ENCODE measurements at places on chromosomes 4 and X.

GRCh38 chrX:80513625-80514024, 93.4 kb downstream of the TENT5D start:
- DNase-seq: no peak

- no peak for DNase-seq
Measured at GRCh38 chrX:121579016-121579760, 531.8 kb downstream of the GLUD2 start.

DNA sequence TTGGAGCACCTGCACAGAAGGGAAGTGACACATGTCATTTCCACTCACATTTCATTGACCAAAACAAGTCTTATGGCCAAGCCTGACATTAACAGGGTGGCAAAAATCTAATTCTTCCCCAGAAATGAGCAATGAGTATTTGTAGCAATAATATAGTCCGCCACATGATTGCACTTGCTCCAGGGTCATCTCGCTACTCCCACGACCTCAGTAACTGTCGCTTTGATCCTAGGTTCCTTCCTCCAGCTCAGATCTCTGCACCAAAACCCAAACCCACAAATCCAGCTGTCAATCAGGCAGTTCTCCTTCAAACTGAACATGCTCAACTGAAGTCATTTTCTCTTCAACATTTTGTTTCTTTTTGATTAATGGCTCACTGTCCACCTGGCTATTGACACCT, 25.2 kb upstream of the PTTG2 start:
- no peak for DNase-seq

- DNase-seq: no peak
Measured at GRCh38 chrX:119602701-119603255, 3.4 kb downstream of the NKRF start.

DNA sequence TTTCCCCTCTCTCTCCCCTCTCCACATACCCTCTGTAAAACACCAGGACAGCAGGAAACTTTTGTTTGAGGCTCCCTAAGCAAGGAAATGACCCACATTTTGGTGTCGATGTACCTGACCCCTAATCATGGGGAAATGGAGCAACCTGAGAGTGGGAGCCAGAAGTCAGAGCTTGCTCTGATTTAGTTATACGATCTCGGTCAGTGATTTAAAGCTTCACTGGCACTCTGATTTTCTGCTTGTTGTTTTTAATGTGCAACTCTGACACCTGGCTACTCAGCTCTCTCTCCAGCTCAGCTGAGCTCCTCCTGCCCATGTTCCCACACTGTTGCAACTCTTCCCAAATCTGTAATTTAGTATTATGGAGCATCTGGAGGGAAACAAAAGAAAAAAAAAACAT, 408.6 kb downstream of the ADAM29 start:
- DNase-seq: no peak

- no peak for DNase-seq
Measured at GRCh38 chrX:97309487-97310116, 425.9 kb downstream of the RPA4 start.

GRCh38 chrX:91311969-91312368, 122.7 kb upstream of the PABPC5 start:
- no peak for DNase-seq

- DNase-seq: no peak
Measured at GRCh38 chrX:8868906-8869305, 67.7 kb upstream of the FAM9A start.

DNA sequence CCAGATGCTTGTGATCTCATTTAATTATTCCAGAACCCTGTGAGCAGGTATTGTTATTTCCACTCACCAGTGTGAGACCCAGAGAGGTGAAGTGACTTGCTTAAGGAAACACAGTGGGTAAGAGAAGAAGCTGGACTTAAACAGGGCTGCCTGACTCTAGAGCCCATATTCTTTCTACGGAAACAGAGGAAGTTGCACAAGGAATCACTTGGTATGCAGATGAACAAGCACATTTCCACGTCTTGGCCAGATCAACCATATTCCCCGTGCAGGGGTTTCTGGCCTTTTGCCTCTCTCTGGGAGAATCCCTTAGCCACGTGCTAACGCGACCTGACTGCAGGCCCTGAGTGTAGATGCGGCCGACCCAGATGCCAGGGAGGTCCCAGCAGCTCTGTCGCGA, 195.5 kb upstream of the ATP6AP2 start:
- no peak for DNase-seq

GRCh38 chr4:95170176-95170575, 378.6 kb downstream of the UNC5C start:
- DNase-seq: no peak

DNA sequence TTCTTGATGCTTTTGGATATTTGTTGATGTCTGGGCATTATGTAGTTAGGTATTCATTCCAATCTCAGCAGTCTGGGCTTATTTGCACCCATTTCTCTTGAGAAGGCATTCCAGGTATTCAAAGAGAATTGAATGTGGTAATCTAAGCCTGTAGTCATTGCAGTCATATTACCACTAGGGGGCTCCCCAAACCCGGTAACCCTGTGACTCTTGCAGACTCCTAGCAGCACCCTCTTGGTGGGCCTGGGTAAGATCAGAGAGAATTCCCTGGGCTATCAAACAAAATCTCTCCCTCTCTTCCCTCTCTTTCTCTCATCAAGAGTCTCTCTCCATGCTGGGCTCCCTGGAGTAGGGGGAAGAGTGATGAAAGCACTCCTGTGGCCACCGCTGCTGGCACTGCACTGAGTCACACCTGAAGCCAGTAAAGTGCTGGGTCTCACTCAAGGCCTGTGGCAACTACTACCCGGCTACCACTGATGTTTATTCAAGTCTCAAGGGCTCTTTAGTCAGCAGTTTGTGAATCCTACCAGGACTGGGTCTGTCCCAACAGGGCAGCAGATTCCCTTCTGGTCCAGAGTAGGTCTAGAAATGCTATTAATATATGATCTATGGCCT, 187.7 kb upstream of the NUDT10 start:
- DNase-seq: peak; percentile 1

DNA sequence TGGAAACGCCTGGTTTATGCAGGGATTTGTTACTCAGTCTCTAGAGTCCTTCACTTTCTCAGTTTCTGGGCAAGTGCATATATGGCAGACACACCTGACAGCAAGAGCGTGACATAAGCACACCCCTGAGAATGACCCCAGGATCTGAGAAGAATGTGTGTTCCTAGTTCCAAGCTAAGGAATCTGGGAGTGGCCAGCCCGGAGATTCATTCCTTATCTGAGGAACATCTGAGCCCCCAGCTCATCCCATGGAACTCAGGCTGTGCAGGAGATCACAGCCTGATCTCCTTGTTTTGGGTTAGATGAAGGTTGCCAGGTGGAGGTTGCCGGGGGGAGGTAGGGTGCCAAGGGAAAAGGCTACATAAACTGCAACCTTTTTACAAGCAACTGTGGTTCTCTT, 23.8 kb upstream of the KIAA0232 start:
- no peak for DNase-seq

DNA sequence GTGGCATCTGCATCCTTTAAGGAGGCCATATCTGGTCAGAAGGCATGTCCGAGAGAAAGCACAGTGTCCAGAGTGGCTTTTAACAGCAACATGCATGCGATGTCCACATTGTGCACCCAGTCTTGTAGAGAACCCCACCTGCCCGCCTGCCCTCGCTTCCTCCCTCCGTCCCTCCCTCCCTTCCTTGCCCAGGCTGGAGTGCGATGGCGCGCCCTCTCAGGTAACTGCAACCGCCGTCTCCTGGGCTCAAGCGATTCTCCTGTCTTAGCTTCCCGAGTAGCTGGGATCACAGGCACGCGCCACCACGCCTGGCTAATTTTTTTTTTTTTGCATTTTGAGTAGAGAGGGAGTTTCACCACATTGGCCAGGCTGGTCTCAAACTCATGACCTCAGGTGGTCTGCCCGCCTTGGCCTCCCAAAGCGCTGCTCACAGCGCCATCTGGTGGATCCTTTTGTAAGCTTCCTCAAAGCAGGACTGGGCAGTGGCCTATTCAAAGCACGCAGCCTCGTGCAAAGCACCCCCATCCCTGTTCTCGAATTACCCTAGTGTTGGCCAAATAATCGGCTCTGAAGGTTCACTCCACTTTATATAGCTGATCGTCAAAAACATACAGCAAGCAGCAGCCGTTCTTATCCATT, 15.0 kb downstream of the BRCC3 start:
- DNase-seq: no peak

- DNase-seq: no peak
Measured at GRCh38 chrX:147478899-147479298, 432.8 kb upstream of the FMR1 start.

DNA sequence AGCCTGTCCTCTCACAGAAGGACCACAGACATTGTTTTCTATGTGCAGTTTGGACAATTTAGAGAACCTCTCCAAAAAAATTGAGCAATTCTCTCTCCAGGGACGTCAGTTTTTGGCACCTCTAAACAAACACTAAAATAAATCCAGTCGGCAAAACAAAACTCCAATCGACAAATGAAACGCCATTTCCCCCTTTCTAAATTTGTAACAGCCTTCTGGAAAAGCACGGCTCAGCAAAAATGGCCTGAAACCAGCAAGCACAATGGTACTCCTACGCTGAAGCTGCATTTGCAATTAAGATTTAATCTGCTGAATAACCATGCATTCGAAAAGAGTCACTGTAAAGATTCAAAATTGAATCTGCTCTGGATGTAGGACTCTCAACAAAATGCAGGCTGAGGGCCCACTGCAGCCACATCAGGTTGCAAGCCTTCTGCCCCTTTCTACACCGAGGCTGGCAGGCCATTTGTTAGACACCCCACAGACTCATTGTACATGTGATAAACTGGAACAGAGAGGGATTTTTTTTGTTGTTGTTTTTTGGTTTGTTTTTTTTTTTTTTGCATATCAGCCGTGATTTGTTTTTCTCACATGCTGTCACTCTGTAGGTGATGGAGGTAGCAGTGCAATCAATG, 79.9 kb upstream of the MAP3K15 start:
- DNase-seq: no peak

- no peak for DNase-seq
Measured at GRCh38 chr4:168794092-168794707, 215.9 kb downstream of the CBR4 start.

DNA sequence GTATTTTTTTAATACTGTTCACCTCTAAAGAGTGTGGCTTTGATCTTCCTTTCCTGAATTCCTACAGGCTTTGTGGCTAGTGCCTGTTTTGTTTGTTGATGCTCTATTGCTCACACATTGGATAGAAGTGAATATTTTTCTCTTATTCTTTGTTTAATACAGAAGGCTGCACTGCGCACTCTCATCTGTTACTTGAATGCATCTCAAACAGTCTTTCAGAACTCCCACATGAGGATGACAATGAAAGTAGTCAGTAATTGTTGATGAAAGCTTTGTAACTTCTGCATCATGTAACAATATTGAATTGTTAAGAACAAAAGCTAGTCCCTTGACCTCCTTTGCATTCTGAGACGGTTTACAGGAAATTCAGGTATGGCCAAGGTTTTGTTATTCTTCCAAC, 29.1 kb upstream of the GALNT7 start:
- no peak for DNase-seq

GRCh38 chr4:87185146-87185870, 35.1 kb downstream of the KLHL8 start:
- no peak for DNase-seq

DNA sequence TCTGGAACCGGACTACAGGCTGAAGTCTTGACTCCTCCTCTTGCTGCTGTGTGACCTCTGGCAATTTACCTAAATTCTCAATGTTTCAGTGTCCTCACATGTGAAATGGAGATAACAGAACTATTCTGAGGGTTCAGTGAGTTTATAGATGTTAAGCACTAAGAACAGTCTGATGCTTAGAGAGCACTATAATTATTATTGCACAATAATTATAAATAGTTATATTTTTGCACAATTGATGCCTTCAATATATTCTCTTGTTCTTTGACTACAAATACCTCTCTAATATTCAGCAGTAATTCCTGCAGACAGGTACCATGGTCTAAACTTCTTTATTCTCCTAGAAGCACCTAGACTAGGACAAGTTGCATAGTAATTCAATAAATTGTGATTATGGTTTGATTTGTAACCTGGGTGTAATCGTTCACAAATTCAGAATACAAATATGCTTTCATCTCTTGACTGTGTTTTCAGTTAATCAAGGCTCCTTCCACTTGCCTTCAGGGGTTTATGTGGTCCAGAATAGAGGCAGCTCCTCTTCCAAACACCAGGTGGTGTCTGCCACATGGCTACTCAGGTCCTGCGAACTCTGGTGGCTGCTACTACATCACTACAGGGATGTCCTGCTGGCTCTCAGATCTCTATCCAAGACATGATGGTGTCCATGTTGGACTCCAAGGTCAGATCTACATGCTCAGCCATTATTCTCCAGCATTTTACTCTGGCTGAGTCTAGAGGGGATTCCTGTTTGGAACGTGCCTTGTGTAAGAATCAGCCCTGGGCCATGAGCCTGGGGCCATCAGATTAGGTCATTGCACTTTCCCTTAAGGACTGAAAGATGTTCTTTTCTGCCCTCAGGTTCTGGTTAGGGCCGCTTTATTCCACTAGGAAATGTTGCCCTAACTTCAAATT, 103.4 kb downstream of the QRFPR start:
- peak; percentile 6 for DNase-seq

GRCh38 chr4:36767596-36767995, 476.9 kb upstream of the NWD2 start:
- no peak for DNase-seq

GRCh38 chr4:119034276-119035008, 101.2 kb upstream of the MYOZ2 start:
- DNase-seq: no peak

- no peak for DNase-seq
Measured at GRCh38 chrX:16524316-16524715, 125.6 kb upstream of the S100G start.

DNA sequence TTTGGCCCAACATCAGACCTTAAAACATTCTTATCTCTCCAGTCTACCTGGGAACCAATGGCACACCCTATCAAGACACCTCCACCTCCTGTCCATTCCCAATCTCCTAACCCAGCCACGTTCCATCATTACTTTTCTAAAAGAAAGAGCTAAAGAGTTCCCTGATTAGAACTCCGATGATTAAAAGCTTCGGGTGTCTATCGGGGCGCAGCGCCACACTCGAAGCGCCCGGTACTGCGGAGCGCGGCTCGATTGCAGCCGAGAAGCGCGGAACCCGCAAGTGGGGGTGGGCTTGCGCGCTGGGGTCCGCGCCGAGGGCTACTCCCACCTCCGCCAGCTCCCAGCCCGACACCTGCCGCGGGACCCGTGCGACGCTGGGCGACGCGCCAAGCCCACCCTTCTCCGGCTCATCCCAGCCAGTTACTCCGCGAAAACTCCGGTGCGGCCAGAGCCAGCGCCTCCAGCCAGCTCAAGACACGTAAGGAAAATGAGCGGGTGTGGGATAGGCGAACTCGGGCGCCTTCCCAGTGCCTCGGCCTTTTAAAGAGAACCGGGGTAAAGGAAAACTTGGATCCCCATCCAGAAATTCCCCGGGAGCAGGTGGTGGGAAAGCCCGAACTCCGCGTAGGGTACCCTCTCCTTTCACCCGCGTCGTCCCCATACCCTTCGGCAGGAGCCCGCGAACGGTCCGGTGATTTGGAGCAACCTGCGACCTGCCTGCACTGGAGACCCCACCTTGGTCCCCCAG, 593 bp downstream of the NPY1R start:
- DNase-seq: no peak

DNA sequence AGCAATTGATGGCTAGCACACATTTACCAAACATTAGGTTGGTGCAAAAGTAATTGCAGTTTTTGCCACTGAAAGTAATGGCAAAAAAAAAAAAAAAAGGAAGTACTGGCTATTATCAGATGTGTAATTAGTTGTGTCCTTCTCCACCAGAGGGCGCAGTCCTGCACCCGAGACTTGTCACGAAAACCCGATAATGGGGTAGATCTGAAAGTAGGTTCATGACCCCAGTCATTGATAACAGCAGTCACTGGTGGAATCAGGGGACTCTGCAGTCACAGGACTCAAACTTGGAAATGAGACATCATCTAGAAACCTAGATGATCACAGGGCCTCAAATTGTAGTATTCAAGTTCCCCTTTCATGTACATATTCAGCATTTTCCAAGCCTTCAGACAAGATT, 13.1 kb upstream of the ACOT9 start:
- peak; percentile 28 for DNase-seq

Data from COR-L47 (cell line).